Midbrain (tissue), 1 donor: ENCODE measurements at places on chromosomes 4 and X.
A peak's percentile ranks its signal among the peaks of the same experiment; 100 is the strongest.

DNA sequence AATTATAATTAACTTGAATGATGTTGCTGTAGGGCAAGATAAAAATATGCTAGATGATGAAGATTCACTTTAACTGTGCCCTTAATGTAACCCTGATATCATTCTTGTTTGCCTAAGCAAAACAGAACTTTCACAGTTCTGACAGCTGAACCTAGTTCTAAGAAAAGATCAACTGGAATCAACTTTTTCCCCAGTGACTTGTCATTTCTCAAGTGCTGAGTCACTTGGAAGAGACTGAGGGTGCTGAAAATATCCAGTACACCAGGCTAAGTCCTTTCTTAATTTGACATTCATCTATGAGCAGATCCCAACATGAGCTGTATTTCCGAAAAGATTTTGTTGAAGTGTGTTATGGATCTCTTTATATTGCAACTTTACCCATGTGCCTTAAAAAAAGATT lies 140.4 kb downstream of the MID1IP1 start:
- no peak for DNase-seq

GRCh38 chrX:122047261-122047660 lies 999.9 kb downstream of the GLUD2 start:
- DNase-seq, result no peak

GRCh38 chr4:83237591-83237990 lies 47.0 kb downstream of the COQ2 start:
- no peak for DNase-seq

GRCh38 chr4:23930750-23931488 lies 41.1 kb upstream of the PPARGC1A start:
- peak; percentile 32 for DNase-seq

- no peak for DNase-seq
Observed at GRCh38 chrX:47563801-47564315, 2.9 kb downstream of the ARAF start.

GRCh38 chr4:120853161-120853935 lies 69.2 kb downstream of the PRDM5 start:
- no peak for DNase-seq

GRCh38 chrX:72026341-72027023 lies 105.2 kb downstream of the RTL5 start:
- no peak for DNase-seq

DNA sequence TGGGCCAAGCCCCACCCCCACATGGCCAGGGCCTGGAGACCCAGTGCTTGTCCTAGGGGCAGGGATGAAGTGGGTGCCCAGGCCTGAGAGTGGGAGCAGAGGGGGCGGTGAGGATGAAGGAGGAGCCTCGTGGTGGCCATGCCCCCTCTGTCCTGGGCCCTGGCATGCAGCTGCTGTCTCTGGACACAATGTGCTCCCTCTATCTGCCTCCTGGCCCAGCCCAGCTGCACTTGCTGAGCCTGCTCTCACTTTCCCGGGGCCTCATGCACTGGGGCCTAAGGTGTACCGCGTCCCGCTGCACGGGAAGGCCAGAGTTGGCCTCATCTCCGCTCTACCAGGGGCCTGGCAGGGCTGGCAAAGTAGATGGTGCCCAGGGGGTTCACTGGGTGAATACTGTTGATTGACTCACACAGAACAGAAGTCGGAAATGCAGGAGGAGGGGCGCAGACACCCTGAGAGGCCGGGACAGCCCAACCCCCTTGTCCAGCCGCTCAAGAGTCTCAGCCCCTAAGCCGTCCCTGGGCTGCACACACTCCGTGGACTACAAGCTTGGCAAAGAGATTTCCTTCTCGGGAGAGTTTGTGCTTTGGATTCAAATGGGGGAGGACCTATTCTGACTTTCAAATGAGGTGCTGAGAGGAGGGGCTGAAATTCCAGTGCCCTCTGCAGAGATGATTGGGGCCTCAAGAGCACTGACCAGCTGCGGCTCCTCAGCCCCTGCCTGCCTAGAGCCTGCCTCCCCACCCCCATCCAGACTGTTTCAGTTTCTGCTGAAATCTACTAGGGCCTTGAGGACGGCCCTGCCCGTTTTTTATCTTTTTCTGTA lies 112.4 kb downstream of the PSAPL1 start:
- DNase-seq, result peak; percentile 88

GRCh38 chr4:147003956-147004809 lies 58.5 kb upstream of the TTC29 start:
- no peak for DNase-seq

DNA sequence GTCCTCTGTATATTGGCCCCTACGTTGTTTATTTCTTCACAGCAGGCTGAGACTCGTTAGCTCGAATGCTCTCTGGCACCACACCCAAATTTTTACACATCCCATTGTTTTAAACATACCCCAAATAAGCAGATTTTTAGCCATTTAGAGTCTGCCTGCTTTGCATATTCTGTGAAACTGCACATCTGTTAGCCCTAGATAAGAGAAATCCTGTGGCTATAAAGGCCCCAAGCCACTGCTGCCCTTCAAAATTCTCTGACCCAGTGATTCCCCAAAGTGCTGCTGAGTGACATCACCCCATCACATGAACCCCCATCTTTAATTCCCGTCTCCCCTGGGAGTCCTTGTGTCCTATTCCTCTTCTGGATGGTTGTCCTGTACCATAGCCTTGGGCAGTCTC lies 20.8 kb downstream of the TEX13C start:
- DNase-seq, result no peak

- no peak for DNase-seq
Observed at GRCh38 chr4:13449590-13449989, 34.5 kb downstream of the RAB28 start.

GRCh38 chrX:136731207-136731782 lies 49.4 kb downstream of the ARHGEF6 start:
- DNase-seq, result no peak

- no peak for DNase-seq
Observed at GRCh38 chrX:85065512-85066198, 62.0 kb downstream of the APOOL start.

DNA sequence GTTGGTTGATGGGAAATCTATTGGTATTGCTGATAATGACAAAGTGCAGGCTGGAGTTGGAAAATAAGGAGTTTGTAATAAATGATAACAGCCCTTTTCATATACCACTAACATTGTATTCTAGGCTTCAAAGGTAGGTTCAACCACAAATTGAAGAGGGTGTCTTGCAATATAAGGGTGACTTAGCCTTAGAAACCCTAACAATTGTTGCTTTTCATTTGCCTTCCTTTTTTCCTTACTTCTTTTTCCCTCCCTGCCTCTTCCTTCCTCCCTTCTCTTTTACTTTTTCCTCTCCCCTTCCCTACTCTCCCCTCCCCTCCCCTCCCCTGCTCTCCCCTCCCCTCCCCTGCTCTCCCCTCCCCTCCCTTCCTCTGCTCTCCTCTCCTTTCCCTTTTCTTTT lies 10.9 kb upstream of the AGA start:
- DNase-seq, result no peak

DNA sequence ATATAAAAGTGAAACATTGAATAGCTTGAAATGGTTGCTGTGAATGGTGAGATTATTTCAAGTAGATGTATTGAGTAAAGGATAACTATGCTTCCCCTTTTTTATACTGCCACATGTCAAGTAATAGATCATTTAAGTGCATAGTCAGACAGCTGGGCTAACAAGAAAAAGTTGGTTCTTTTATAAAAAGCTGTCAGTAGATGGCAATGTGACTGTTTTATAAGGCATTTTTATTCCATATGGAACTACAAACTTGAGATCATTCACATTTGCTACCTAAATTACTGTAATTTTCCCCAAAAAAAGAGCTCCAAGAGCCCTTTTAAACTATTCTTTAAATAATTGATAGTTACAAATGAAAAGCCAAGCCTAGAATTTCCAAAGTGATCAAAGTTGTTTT lies 831.0 kb downstream of the C4orf33 start:
- no peak for DNase-seq

DNA sequence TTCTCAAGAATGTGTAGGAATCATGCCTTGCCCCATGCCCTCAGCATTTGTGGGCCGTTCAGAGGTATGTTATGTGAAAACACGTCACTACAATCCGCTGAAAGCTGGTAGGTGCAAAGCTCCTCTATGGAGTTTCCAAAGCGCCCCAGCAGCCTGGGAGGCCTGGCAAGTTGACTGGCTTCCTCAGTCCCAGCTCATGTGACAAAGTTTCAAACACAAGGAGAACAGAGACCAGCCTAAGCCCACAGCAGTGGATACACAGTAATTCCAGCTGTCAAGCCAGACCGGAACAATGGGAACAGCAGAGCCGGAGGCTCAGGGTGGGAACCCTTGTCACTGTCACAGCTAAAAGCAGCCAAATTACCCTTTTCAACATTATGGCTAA lies 33.5 kb downstream of the NAT8L start:
- peak; percentile 22 for DNase-seq

DNA sequence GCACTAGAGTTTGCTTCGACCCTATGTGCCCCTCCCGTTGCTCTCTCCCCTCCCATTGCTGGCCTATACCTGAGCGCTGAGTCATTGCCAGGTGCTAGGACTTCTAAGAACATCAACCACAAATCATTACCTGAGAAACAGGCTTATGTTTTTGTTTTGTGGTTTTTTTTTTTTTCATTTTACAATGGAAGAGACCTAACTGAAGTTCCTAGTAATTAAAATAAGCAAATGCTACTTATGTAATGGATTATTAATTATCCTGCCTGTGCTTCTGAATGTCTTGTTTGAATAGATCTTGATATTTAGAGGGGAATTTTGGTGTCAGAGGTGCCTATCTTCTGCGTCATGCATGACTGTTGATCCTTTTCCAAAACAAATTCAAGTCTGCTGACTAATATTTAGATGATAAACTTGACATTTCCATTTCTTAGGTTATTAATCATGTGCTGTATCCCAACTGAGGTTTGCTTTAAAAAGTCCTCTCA lies 275.4 kb upstream of the CPEB2 start:
- no peak for DNase-seq

- no peak for DNase-seq
Observed at GRCh38 chrX:121455890-121456289, 408.5 kb downstream of the GLUD2 start.

DNA sequence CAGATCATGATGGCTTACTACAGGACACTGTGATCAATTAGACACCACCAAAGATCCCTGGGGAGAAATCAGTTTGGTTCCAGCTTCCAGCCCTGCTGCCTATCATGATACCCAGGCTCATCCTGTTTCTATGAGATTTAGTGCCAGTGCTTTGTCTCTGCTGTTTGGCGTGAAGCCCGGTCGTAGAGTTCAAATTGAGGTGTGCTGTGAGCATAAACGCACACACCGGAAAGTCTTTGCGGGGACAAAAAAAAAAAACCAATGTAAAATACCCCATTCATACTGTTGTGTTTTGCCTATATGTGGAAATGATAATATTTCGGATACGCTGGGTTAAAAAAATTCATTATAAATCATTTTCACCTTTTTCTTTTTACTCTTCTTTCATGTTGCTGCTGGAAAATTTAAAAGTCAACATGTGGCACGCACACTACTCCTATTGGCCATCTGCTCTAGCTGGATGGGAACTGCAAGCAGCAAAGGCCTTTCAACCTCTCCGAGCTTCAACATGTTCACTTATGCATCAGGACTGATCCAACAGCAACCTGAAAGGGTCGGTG lies 607 bp upstream of the DKC1 start:
- no peak for DNase-seq

DNA sequence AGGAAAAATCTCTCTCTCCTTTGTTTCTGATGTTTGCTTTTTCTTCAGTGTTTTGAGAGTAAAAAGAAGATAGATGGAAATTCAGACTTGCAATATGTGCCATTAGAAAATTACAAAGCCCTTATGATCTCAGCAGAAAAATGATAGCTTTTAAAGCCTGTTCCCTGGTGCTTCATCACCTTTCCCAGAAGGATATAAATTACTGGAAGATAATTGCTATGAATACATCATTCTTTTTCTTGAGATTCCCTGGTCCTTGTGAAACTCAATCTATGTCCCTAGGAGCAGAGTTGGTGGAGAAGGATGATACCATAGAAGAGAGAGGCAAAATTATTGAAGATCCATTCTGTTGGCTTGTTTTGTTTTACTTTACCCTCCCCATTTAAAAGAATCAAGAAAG lies 86.5 kb downstream of the GLRA3 start:
- DNase-seq, result no peak

DNA sequence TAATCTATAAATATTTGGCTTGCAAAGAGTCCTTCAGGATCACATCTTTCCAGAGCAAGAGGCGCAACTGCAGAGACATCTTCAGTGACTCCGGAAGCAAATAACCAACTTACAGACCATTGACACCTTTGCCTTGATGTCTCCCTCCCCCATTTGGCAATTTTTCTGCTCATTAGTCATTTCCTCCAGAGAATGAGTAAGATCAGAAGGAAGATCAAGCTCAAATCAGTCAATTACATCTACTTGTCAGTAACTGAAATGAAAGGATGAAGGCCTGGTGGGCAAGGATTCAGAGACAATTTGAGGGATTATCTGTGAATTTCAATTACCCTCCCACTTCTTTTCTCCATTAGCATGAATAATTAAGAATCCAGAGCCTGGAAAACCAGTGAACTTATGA lies 665.6 kb upstream of the CPEB2 start:
- no peak for DNase-seq

DNA sequence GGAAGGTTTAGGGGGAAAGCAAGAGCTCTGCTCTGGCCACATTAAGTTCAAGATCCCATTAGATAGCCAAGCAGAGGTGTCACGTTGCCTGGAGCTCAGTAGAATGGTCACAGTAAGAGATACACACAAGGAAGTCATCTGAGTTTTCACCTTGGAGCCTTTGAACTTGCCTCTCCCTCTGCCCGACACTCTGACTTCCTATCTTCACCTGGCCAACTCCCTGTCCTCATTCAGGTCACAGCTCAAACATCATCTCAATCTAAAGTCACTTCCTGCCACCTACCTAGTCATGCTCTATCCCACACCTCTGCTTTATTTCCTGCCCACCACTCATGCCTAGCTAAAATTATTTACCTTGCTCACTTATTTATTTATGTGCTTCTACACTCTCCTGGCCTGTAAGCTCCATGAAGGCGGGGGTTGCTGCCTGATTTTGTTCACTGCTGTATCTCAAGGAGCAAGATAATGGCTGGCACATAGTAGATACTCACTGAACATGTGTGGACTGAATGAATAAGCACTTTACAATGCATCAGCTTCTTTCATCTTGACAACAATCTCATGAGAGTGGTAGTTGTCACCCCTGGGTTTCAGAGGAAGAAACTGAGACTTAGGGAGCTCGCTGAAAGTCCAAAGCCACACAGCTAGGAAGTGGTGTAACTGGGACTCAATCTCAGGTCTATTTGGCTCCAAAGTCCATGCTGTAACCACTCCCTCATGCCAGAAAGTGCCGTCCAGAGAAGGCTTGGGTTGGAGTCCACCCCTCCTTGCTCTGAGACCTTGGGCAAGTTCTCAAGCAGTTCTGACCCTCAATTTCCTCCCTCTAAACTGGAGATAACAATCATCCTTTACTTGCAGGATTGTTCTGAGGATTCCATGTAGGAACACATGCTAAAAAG lies 40.3 kb downstream of the EFNB1 start:
- DNase-seq, result no peak

DNA sequence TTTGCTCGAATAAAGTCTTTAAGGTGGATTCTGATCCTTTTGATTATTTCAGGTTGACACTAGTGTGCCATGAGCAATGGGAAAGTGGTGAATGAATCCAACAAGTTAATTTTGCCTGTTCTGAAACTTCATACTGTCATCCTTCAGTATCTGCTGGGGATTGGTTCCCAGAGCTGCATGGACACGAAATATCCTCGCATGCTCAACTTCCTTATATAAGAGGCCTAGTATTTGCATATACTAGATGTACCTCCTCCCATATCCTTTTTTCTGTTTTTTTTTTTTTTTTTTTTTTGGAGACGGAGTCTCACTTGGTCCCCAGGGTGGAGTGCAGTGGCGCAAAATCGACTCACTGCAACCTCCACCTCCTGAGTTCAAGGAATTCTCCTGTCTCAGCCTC lies 23.0 kb upstream of the PDS5A start:
- no peak for DNase-seq
